ENCODE measurements at places on chromosomes 5 and 9.

GRCh38 chr5:61994171-61994570 lies 311.8 kb upstream of the KIF2A start:
- no peak for DNase-seq

GRCh38 chr5:135876146-135876545 lies 19.5 kb downstream of the IL9 start:
- no peak for DNase-seq

DNA sequence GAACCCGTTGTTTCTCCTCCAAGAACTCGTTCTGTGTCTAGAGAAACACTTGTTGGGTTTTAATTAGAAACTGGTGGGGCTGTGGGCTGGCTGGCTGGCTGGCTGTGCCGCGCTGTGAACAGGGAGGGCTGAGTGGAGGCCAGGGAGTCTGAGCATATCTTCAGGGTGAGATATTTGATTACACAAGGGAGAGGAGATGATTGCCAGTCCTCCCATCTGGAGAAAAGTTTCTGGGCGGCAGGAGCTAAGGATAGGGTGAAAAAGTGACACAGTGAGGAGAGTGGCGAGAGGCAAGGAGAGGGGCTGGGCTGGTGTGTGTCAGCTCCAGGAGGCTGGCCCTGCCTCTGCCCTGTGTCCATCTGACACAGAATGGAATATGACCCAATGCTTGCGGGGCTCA lies 63.0 kb downstream of the GDNF start:
- no peak for DNase-seq

- DNase-seq, result no peak
Measured at GRCh38 chr9:88090151-88090581, 48.1 kb downstream of the SPATA31C2 start.

DNA sequence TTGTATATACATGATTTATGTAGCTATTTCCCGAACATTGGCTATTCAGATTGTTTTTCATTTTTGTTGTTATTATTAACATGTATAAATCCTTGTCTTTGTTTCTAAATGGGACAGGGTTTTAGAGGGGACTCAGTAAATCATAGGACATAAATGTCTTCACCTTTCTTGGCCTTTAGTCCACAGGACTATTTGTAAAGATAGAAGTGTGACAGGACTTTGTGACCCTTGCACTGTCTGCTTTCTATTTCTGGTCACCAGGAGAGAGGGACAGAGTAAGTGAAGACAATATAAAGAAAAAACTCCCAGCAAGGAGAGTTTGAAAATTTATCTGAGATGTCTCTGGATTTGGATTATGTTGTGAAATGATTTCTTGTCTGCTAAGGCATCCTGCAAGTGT lies 78.6 kb upstream of the GOLM1 start:
- no peak for DNase-seq

- no peak for DNase-seq
Measured at GRCh38 chr5:126830061-126830460, 53.1 kb downstream of the LMNB1 start.

DNA sequence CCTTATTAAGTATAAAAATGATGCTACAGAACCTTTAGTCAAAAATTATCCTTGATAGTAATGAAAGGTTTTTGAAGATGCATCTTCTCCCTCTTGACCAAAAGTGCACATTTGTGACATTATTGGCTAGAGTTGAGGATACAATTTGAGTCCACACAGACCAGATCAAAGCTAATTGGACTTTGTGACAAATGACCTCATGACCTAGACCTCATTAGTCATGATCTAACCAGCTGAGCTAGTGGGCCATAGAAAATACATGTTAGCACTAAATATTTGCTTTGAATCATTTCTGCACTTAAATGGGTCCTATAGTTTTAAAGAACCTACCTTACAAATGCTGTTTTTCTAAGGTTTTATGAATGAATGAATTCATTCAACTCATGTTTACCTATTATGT lies 182.1 kb downstream of the RFX3 start:
- no peak for DNase-seq

DNA sequence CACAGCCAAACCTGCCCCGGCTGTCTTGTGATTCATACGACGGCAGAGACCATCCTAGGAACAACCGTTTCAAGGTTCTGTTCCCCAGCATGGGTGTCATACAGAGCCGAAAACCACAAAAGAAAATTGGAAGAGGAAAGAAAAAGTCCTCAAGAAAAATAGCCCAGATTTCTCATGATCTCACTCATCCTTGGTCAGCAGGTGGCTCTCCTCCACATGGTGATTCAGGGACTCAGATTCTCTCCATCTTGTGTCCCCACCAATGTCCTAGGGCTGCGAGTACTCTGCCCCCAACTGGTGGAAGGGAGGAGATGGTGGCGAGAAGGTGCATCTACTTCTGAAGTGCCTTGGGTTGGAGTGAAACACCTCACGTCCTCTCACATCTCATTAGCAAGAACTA lies 25.6 kb downstream of the PDZD2 start:
- DNase-seq, result no peak

GRCh38 chr5:117889596-117889995 lies 1098.8 kb downstream of the DTWD2 start:
- no peak for DNase-seq

GRCh38 chr9:136640171-136641111 lies 22.3 kb upstream of the EGFL7 start:
- DNase-seq, result no peak

GRCh38 chr5:78362220-78362619 lies 1.8 kb downstream of the SCAMP1 start:
- no peak for DNase-seq

GRCh38 chr9:84834426-84834825 lies 164.9 kb downstream of the NTRK2 start:
- no peak for DNase-seq

GRCh38 chr9:137140151-137141012 lies 1.4 kb downstream of the GRIN1 start:
- DNase-seq, result no peak

Data from activated CD4-positive, alpha-beta T cell treated with anti-CD3 and anti-CD28 coated beads, Interleukin-2, amount 50 U/mL, for 48 hours (primary cell).